T1000 (cell line): ENCODE measurements at places on chromosomes 16 and 17.
A peak's percentile ranks its signal among the peaks of the same experiment; 100 is the strongest.

DNA sequence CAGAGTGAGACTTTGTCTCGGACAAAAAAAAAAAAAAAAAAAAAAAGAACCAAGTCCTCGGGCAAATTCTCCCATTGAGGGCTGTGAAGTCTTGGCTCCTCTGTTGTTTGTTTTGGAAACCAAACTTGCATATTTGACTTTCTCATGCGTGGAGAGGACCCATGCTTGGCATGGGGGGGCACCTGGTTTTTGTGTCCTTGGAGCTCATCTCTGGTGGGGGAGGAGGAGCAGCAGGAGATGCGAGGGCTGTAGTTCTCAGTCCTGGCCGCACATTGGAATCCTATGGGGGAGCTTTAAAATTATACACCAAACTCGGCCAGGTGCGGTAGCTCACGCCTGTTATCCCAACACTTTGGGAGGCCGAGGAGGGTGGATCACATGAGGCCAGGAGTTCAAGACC is 74.5 kb downstream of the ABCC6 start:
- DNase-seq, result no peak

- DNase-seq, result no peak
Observed at GRCh38 chr17:64261417-64262145, 1.5 kb downstream of the TEX2 start.

GRCh38 chr16:30377812-30378235 is 3.2 kb downstream of the MYL11 start:
- DNase-seq, result peak; percentile 76

DNA sequence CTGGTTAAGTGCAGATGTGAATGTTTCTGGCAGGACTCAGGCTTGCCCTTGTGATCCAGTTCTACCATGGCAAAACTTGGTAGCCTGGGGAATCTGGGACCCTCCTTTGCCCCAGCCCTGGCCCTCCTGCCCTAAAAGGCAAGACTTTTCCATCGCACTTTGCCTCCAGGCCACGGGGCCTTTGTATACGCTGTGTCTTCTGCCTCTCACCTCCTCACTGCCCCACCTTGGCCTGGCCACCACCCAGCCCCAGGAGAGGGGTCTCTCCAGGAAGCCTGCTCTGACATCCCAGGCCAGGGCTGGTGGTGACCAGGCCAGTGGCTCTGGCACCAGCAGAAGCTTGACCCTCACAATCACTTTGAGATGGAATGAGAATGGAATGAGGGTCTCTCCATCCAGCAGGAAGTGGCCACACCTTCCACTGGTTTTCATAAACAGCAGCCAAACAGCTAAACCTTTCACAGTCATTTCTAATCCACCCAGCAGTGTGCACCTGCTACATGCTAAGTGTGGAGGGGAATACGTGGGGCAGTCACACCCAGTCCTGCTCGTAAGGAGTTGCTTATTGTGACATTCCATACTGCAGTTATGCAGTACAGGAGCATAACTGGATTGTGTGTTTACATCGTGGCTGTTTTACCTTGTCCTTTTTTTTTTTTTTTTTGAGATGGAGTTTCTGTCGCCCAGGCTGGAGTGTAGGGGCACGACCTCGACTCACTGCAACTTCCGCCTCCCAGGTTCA is 1.6 kb upstream of the MRPL38 start:
- no peak for DNase-seq

GRCh38 chr17:75738218-75738802 is 17.1 kb downstream of the ITGB4 start:
- no peak for DNase-seq

GRCh38 chr17:40034426-40035161 is 19.4 kb downstream of the CSF3 start:
- no peak for DNase-seq

DNA sequence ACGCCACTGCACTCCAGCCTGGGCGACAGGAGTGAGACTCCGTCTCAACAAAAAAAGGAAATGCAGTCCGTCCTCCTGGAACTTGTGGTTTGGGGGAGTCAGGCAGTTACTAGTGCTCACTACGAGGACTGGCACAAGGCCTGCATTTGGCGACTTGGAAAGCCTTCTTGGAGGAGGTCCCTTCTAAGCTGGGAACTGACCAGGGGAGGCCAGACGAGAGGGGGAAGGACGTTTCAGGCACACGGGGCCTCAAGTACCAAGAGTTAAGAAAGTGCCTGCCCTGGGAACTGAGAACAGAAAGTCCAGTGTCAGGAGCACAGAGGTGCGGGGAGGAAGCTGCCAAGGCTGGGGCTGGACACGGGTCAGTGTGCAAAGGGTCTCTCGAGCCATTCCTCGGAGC is 89.9 kb downstream of the ABR start:
- DNase-seq, result no peak

DNA sequence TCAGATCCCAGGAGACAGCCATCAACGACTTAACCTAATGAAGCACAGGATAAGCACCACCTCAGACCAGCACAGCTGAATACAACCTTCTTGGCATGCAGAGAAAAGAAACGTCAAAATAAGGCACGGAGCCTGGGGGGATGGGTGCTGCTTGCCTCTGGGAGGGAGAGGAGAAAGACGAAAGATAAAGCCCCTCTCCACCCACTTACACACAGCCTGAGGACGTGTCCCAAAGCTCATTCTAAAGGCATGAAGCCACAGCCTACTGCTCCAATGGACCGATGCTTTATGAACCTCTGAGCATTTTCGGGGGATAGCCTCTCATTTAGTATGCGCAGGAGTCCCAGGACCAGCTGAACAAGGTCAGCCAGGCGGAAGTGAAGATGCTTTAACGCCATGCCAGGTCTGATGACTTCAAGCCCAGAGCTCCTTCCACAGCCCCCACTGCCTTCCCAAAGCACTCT is 31.1 kb downstream of the ST3GAL2 start:
- no peak for DNase-seq

DNA sequence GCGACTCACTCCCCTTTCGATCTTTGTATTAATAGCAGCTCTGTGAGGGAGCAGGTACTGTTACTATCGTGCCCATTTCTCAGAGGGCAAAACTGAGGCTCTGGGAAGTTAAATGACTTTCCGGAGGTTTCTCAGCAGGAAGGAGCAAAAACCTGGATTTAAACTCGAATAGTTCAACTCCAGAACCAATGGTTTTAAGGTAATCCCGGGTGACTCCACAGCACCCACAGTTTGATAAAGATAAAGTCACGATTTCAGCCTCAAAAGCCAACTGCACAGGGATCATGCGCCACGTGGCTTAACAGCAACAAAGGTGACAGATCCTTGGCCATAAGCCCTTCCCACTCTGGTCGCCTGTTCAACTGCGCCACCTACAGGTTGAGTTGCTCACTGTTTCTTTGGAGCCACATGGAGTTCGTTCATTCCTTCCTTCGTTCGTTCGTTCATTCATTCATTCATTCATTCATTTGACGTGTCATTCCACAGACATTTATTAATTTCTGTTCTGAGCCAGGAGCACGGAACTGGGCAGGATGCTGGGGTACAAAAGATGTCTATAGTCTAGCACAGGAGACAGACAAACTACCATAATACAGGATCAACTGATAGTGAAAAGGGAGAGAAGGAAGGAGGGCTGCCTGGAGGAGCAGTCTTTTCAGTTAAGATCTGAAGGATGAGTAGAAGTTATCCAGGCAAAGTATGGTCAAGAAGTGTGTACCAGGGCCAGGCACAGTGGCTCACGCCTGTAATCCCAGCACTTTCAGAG is 134.8 kb downstream of the HS3ST2 start:
- no peak for DNase-seq

GRCh38 chr16:2686912-2687507 is 4.7 kb downstream of the KCTD5 start:
- no peak for DNase-seq

GRCh38 chr16:6335072-6335471 is 997.6 kb upstream of the RBFOX1 start:
- DNase-seq, result no peak

GRCh38 chr17:10429421-10430045 is 7.8 kb upstream of the MYH8 start:
- no peak for DNase-seq

GRCh38 chr16:89944773-89945172 is 3.8 kb upstream of the DEF8 start:
- no peak for DNase-seq
